ENCODE measurements at places on chromosomes 2 and 18.

DNA sequence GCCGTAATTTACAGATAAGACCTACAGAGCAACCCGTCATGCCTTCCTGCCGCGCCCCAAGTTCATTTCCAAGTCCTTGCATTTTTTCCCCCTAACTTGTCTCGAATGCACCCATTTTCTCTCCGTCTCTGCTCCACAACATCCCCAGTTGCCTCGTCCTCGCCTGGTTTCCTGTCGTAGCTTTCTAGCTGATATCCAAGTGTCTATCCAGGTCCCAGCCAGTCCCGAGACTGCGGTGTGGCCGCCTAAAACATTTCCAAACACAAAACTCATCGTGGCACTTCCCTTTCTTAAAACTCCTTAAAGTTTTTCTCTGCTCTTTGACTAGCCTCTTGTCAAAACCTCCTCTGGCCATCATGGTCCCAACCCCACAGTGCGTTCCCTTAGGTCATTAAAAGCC lies 1.2 kb upstream of the BARD1 start:
- no peak for DNase-seq

DNA sequence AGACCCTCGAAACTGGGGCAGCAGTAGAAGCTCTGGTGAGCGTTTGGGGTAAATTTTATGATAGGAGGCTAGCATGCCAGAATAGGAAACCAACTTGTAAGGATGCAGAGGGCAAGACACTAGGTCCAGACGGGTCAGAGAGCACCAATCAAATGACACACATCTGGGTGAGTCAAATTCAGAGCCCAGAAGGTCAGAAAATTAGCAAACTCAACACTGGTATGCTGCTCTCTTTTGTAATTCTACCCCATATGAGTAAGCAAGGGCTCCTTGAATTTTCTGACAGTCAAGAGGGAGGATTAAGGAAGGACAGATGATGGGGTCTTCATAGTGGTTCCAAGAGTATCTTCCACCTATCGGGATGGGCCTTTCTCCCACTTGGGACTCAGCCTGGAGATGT lies 209.8 kb downstream of the BCL2 start:
- no peak for DNase-seq

DNA sequence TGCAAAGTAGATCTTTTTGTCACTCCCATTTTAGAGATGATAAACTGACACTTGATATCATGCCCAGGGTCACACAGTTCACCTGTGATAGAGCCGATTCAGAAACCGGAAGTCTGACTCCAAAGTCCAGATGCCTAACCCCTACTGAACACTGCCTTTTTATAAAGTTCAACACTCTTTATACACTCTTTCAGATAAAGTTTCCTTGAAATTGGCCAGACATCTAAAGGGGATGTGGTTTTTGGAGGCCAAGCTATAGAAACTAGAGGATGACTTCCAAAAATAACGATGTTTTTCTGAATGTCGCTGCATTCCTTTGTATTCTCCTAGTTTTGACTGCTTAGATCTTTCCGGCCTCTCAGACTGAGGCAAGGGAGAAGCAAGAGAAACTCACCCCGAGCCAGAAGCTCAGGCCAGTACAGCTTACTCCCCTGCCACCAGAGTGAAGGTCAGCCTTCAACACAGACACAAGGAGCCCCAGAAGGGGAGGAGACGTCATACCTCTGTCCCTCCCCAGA lies 61.8 kb downstream of the NRP2 start:
- DNase-seq = no peak

DNA sequence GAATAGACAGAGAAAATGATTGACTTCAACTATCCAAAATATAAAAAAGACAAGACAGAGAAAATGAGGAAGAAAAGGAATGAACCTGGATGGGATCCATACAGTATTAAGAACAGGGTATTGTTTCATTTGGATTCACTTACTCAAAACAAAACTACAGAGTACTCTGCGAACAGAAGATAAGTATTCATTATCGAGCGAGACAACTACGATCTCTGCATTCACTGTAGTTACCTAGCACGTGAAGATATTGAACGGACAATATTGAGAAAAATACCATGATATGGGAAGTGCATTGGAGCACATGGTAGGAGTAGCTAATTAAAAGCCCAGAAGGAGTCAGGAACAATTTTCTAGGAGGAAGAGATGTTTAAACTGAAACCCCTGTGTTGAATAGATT lies 1.0 kb upstream of the ORC2 start:
- DNase-seq = no peak

GRCh38 chr18:36658611-36659010 lies 170.2 kb downstream of the TPGS2 start:
- no peak for DNase-seq

- DNase-seq = no peak
These were observed 25.7 kb downstream of the MTHFD2 start for GRCh38 chr2:74223941-74224770.

- DNase-seq = no peak
These were observed 9.7 kb upstream of the TPRKB start for GRCh38 chr2:73746877-73747208.

- no peak for DNase-seq
These were observed 31.3 kb downstream of the PSTPIP2 start for GRCh38 chr18:46040747-46041104.

DNA sequence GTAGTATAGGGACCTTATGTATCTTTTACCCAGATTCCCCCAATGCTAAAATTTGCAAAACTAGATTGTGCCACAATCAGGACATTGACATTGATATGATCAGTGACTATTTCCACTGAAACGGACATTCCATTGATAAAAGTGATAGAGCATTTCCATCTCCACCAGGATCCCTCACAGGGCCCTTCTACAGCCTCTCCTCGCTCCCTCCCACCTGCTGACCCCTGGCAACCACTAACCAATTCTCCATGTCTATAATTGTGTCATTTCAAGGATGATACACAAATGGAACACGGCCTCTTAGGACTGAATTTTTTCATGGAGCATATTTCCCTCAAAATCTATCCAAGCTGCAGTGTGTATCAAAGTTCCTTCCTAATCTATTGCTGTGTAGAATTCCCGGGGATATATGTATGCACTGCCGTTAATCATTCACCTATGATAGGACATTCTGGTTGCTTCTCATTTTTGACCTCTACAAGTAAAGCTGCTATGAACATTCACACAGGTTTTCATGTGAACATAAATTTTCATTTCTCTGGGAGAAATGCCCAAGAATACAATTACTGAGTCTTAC lies 67.3 kb downstream of the UXS1 start:
- no peak for DNase-seq

DNA sequence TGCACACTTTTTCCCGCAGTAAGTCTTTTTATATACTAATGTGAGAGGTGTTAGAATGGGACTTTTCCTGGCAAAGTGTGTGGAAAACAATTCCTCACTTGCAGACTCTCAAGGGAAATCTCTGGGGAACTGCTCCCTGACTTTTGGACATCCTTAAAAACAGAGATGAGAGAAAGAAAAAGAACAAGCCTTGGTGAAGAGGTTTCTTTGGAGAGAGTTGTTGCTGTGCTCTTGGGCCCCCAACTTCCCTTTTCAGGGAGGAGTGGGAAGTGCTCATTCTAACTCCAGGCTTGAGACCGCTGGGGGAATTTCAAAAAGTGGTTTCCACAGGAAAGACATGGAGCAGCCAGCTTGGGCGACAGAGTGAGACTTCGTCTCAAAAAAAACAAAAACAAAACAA lies 142.6 kb upstream of the SPRED2 start:
- no peak for DNase-seq

- DNase-seq = no peak
These were observed 78.5 kb upstream of the RPL31 start for GRCh38 chr2:100923461-100924060.

DNA sequence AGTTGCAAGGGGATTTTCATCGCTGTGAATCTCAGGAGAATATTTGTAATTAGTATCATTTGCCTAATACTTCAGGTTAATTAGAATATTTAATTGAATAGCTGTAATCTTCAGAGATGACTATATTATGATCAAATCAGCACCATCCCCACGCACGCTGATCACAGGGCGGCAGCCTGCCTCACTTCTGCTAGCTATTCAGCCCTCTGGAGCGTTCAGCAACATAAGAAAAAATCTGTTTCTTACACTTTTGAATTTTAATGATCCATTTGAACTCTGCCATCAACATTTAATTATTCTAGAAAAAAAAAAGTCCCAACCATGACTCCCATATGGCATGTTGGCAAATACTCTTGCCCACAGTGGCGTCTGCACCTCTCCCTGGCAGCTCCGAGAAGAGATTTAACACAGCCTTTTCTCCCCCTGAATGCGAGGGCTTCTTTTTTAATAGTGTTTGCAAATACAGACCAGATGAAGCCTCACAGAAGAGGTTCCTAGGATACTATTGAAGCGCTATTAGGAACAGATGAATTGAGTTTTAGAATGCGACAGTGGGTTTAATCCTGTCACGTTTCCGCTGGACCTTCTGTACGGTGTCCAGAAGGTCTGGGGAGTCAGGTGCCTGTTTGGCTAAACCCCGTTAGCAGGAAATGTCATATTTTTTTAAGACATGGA lies 731.9 kb upstream of the SALL3 start:
- DNase-seq = no peak

DNA sequence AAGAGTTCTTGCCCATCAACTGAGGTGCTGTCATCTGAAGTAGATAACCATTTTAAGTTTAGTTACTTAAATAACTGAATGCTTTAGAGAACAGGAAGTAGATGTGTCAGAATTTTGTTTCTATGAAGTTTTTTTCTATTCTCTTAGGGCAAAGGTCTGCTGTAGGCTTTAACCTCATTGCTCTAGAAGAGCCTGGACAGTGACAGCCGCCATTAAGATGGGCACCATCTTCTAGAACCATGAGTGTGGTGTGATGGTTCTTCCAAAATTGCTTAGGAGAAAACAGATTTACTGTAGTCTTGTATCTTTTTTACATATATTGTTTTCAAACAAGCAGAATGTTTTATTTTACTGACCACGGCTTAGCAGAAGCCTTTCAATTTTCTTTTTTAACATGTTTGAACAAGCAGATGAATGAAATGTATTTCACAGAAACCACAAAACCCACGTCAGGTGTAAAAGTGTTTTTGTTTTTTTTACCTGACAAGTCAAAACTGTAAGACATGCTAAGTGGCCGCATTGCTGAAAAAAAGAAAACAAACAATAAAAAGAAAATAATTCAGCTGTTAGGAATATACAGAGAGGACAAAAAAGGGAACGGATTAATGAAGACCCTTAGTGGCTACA lies 77.9 kb downstream of the PRELID3A start:
- DNase-seq = no peak

Data from T-helper 9 cell (primary cell).